ENCODE measurements at places on chromosomes 16 and 17. TPM values are rescaled to one million over a fixed set of nuclear protein-coding genes. Genes with fewer than 3 reads are reported as not detected.

The ZNF597 gene
- total RNA-seq = 1.3 TPM

The DHRS7C gene
- total RNA-seq = not detected

The TBC1D3I gene
- 0.39 TPM for total RNA-seq

The SMCR8 gene
- total RNA-seq = 18.0 TPM

The LRRC75A gene
- 22.9 TPM for total RNA-seq

The USP43 gene
- 8.6 TPM for total RNA-seq

The FOXN1 gene
- total RNA-seq = not detected

The SDR42E1 gene
- total RNA-seq = 0.05 TPM

DNA sequence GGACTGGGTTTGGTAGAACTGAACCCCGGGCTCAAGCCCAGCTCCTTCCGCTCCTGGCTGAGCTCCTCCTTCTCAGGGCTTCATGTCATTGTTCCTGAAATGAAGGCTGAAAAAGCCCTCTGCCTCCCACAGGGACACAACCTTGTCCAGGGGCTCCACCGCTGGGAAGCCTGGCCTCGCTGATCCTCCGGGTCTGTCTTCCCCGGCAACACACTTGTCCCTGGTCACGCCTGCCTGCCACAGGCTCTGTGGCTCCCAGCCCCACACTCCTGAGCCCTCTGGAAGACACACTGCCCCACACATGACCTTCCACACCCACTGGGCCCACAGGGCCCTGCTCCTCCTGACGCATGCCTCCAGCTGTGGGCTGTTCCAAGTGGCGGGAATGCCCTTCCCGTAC is 18.0 kb upstream of the ZC3H18 start:
- H3K36me3 ChIP-seq = no peaks in the 10 kb centered on the region
- no peak overlapping the region for H3K27ac ChIP-seq
- peaks cover 3% of the 10 kb centered on the region for H3K4me1 ChIP-seq
- peaks cover 32% of the 10 kb centered on the region for H3K27me3 ChIP-seq

DNA sequence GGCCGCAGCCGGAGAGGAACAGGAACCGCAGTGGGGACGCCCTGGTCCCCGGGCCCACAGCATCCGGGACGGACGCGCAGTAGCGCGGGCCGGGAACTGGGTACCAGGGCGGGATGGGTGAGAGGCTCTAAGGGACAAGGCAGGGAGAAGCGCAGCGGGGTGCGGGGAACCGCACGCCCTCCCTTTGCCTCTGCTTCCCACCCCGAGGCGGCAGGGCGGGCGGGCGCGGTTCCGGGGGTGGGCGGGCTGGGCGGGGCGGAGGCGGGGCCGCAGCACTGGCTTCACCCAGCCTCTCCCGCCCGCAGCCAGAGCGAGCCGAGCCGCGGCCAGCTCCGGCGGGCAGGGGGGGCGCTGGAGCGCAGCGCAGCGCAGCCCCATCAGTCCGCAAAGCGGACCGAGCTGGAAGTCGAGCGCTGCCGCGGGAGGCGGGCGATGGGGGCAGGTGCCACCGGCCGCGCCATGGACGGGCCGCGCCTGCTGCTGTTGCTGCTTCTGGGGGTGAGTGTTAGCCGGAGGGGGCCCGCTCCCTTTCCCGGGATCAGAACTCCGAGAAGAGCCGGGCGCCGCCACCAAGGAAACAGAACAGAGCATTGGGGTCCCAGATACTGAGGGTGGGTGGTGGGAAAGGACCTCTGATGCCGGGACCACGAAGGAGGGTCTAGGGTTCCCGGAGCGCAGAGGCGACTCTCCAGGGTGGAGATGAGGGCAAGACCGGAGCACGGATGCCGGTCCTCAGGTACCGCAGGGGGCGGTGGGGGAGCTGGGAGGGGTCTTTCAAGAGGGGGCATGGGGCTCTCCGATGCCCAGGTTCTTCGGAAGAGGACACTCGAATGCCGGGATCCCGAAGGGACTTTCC is at the start of gene NGFR:
NGFR (plus strand) TSS at position 308 of the 856 bp plus-strand sequence; CDS start at position 433, 125 bp downstream.
- H3K27me3 ChIP-seq = peaks cover 74% of the 10 kb centered on the region
- H3K27ac ChIP-seq = no peak within 1 kb of the TSS
- H3K36me3 ChIP-seq = no peaks in the 10 kb centered on the region

- H3K4me3 ChIP-seq = no peak overlapping the region
- no peak for DNase-seq
- H3K36me3 ChIP-seq = peaks cover 23% of the 10 kb centered on the region
- no peaks in the 10 kb centered on the region for H3K27me3 ChIP-seq
These were observed 43.8 kb downstream of the VAC14 start for GRCh38 chr16:70757183-70757582.

DNA sequence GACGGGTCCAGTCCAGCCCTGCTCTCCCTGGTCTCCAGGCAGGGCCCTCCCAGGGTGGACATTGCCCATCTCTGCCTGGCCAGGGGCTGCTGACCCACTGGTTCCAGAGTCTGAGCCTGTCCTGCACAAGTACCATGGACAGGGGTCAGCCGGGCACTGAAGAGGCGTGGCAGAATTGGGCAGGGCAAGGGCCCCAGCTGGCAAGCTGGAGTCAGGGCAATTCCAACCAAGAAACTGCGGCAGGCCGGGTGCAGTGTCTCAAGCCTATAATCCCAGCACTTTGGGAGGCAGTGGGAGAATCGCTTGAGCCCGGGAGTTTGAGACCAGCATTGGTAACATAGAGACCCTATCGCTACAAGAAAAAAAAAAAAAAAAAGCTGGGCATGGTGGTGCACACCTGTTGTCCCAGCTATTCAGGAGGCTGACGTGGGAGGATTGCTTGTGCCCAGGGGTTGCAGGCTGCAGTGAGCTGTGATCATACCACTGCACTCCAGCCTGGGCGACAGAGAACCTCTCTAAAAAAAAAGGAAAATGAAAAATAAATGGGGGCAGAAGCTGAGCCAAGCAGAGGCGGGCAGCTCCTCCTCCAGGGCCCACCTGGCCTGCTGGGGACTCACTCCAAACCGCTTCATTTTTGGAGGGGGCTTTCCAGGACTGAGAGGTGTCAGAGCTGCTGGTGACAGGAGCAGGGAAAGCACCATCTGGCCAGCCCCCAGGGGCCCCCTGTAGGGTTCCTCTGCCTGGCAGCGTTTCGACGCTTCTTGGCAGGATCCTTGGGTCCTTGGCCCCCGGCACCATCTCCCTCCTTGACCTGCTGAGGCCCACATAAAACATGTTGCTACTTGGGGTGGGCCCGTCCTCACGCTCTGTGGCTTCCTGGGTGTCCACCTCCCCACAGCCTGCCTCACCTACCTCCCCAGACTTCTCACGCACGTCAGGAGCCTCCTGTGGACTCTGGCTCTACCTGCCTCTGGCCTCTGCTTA is 2.9 kb upstream of the MAFG start:
- peak overlapping the region; percentile 14 for H3K4me3 ChIP-seq
- DNase-seq = no peak
- peaks cover 10% of the 10 kb centered on the region for H3K36me3 ChIP-seq
- H3K27ac ChIP-seq = no peak overlapping the region
- H3K4me1 ChIP-seq = peaks cover 10% of the 10 kb centered on the region

GRCh38 chr16:19733551-19733950 is 15.5 kb downstream of the IQCK start:
- peaks cover 14% of the 10 kb centered on the region for H3K4me1 ChIP-seq
- H3K4me3 ChIP-seq = no peak overlapping the region
- peaks cover 11% of the 10 kb centered on the region for H3K36me3 ChIP-seq
- DNase-seq = no peak
- H3K27ac ChIP-seq = no peak overlapping the region

- no peaks in the 10 kb centered on the region for H3K4me1 ChIP-seq
- H3K4me3 ChIP-seq = no peak overlapping the region
- H3K27ac ChIP-seq = no peak overlapping the region
- H3K27me3 ChIP-seq = no peaks in the 10 kb centered on the region
These were observed 341.6 kb upstream of the TBX2 start for GRCh38 chr17:61058066-61058465.

GRCh38 chr16:85103114-85104079 is 8.9 kb downstream of the CIBAR2 start:
- H3K36me3 ChIP-seq = no peaks in the 10 kb centered on the region
- no peak for DNase-seq
- H3K4me1 ChIP-seq = no peaks in the 10 kb centered on the region
- no peaks in the 10 kb centered on the region for H3K27me3 ChIP-seq
- no peak overlapping the region for H3K4me3 ChIP-seq
- peak overlapping the region; percentile 38 for H3K27ac ChIP-seq

DNA sequence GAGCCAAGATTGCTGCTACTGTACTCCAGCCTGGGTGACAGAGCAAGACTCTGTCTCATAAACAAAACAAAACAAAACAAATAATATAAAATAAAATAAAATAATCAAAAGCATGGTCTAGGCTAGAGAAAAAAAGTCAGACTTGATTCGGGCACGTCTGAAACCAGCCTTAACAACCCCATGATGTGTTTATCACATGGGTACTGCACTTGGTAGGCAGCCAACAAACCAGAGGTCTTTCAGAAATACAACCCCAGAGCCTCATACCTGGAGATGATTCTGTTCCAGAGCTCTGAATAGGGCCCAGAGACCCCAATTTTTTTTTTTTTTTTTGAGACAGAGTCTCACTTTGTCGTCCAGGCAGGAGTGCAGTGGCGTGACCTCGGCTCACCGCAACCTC is 9.6 kb upstream of the HAPSTR1 start:
- H3K27me3 ChIP-seq = no peaks in the 10 kb centered on the region
- H3K4me1 ChIP-seq = peaks cover 3% of the 10 kb centered on the region
- no peak overlapping the region for H3K27ac ChIP-seq
- DNase-seq = no peak
- H3K36me3 ChIP-seq = peaks cover 8% of the 10 kb centered on the region

GRCh38 chr17:72945473-72945872 is 147.0 kb downstream of the SLC39A11 start:
- peaks cover 8% of the 10 kb centered on the region for H3K4me1 ChIP-seq
- no peak overlapping the region for H3K27ac ChIP-seq
- no peaks in the 10 kb centered on the region for H3K36me3 ChIP-seq

All from WTC11 (cell line).